ENCODE measurements at places on chromosomes 16 and 17.

- no peak for DNase-seq
These were observed 258.8 kb downstream of the IRF8 start for GRCh38 chr16:86157616-86158247.

DNA sequence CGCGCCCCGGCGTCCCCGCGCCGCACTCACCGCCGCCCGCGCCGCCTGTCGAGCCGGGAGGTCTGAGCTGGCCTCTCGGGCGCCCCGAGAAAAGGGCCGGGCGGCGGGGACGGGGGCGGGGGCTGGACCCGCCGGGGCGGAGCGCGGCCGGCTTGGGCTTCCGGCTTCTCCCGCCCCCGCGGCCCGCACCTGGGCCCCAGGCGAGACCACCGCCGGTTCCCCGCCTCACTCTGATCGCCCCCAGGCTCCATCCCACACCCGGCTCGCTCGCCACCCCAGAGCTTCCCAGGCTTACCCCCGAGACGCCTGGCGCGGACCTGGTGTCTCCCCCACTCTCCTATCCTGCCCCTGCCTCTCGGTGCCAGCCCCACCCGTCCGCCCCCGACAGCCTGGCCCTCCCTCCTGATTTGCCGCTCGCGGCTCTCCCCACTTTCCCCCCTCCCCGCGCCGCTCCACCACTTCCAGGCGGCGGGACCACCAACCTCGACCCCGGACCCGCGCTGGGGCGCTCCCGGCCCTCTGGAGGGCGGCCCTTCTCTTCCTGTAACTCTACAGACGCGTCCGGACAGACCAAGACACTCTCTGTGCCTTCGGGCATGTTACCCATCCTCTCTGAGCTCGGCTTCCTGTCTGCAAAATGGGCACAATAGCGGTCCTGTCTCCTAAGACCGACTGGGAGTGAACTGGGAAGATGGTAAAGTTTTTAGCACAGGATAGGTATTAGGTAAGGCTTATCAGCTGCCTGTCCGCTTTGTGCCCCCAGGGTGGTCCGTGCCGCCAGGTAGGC lies at the start of gene LITAF:
TSS of gene LITAF (minus strand) at position 64 of the 787 bp plus-strand sequence. CDS start 30,189 bp downstream, outside the sequence.
- no peak for DNase-seq

DNA sequence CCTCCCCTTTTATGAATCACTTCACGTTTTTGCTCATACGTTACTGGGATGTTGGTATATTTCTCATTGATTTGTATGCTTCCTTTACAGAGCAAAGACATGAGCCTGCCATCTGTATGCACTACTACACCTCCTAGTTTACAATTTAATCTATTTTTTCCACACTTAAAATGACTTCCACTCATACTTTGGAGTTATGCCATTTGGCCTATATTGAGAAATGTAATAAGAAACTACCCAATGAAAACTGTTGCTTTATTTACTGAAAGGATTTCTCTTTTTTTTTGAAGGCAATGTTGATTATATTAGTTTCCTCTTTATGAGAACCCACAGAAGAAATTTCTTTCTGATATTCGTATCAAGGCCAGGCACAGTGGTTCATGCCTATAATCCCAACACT lies 43.1 kb downstream of the DUSP14 start:
- DNase-seq = no peak

GRCh38 chr16:66366433-66367299 lies at the start of gene CDH5:
Gene CDH5 (plus strand): TSS chr16:66366691. CDS start chr16:66379338, 12,647 bp downstream.
- DNase-seq = no peak

GRCh38 chr16:78368121-78369102 lies 269.0 kb downstream of the WWOX start:
- no peak for DNase-seq

DNA sequence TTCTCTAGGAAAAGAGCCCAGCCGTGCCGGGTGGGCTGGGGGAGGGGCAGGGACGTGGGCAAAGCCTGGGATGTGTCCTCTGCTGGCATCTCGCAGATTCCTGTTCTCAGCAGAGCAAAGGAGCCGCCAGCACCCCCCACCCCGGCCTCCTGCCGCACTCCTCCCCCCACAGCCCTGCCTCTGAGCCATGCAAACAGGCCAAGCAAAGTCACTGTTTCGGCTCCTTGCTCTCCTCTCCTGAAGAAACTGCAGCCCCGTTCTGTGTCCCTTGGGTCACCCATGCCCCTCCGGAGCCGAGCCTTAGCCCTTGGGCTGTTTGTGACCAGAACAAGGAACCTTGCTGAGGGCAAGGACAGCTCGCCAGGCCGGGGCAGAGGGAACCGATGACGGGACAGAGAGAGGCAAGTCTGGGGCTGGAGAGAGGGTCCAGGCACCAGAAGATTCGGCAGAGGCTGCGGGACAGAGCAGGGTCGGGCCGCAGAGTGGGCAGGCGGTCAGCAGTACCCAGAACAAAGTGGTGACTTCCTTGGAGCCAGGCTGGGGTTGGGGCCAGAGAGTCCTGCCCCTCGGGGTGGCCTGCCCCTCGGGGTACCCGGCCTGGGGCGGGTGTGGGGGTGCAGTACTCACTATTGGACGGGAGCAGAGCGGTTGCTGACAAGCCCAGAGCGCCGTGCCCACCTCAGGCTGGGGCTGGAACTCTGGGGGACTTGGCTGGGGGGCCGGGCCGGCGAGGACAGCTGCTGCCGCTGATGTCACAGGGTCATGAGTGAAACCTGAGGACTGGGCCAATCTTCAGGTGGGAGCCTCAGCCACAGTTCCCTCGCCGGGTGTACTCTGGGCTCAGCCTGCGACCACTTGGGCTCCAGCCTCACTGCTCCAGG lies 9.2 kb upstream of the PRR29 start:
- DNase-seq = no peak

- DNase-seq = no peak
These were observed 12.3 kb downstream of the FOXL1 start for GRCh38 chr16:86590501-86591144.

DNA sequence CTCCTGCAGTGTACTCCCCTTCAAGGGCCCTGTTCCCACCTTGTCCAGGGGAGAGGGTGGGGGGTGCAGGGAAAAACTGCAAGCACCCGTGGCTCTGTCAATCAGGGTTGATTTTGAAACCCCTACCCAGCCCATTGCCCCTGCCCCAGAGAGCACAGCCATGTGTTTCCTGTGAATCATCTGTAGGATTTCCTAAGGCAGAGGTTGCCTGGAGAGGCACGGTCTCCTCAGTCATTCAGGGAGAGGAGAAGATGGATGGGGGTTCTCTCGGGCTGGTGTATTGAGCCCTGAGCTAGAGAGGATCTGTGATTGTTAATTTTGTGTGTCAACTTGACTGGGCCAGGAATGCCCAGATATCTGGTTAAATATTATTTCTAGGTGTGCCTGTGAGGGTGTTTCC lies 3.5 kb upstream of the AGRP start:
- no peak for DNase-seq

- DNase-seq = no peak
These were observed 4.5 kb downstream of the TMEM114 start for GRCh38 chr16:8585857-8586256.

GRCh38 chr16:22053921-22054341 lies 38.4 kb upstream of the VWA3A start:
- DNase-seq = no peak

DNA sequence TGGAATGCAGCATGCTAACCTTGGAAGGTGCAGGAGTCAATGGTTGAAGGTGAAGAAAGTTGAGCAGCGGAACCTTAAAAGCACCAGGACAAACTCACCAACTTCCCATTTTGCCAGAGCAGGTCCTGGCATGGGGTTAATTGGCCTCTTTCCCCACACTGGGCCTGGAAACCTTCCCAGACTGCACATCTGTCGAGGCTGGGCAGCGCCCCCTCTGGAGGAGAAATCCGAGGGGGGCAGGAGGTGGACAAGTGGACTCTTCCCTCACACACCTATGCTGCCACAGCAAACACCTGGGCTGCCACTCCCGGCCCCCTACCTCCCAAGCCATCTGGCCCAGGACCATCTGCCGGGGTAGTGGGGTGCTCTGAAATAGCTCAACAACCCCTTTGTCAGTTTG lies 232.4 kb downstream of the CBLN1 start:
- DNase-seq = no peak

GRCh38 chr17:43468691-43469139 lies 15.1 kb upstream of the DHX8 start:
- peak; percentile 67 for DNase-seq
